Astrocyte of the hippocampus (primary cell): ENCODE measurements at places on chromosomes 13 and 19.
A peak's percentile ranks its signal among the peaks of the same experiment; 100 is the strongest.

DNA sequence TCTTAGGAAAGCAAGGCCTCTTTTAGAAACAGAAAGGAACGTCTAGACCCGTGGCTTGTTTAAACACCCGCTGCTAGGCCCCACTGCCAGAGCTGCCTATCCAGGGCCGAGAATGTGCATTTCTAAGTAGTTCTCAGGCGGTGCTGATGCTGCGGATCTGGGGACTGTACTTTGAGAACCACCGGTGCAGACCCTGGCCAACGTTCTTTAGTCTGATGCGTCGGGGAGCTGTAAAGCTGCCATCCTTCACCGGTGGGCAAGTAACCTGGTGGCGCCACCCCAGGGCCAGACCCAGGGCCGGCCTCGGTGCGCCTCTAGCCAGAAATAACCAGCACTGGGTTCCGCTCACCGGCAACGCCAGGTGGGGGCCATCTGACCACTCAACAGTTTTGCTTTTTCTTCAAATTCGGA, 47.1 kb downstream of the TGDS start:
- DNase-seq, result no peak

- DNase-seq, result no peak
These were observed 11.6 kb downstream of the PNPLA6 start for GRCh38 chr19:7547159-7547558.

DNA sequence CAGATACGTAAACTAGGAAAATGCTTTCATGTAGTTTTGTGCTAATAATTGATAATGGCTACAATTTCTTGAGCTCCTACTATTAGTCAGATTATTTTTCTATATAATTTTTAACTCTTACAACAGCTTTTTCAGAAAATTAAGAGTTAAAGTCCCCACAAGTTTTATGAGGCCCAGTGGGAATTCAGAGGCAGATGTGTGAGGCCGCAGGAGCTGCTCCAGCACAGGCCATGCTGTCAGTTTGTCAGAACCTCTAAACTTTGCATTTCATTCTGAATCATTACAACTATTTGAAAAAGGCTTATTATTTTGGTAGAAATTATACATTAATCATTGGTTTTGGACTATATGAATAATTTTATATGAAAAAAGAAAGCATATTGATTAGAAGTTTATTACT, 370.8 kb downstream of the MYO16 start:
- DNase-seq, result no peak

DNA sequence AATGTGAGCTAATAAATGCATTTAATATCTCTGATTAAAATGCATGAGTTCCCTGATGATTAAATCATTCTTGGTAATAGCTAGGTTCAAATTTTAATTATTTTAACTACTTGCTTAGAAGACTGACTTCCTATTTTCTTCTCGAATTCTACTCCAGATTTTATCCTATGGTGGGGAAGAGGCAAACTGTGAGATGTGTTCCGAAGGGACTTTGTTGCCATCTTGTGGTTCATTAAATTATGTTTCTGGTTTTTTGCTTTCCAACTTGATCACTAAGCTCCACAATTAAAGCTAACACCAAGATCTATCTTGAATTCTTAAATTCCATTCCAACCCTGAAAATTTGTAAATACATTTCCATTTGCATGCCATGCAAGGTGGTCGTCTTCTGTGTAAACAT, 538.4 kb upstream of the PCDH20 start:
- peak; percentile 59 for DNase-seq

DNA sequence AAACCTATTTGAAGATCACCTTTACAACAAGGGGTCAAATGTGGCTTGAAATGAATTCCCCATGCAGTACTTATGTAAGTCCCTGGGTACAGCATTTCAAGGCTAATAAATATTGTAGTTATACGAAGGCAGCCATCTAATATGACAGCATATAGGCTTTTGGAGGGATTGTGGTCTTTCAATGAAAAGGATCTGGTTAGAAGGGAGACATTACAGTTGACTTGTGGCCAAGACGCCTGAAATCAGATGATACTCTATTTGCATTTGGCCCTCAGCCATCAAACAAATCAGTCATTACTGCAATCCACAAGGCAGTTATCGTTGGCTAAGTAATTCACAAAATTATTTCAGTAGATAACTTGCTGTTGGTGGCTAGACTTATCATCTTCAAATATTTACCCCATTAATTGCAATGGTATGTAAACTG, 242.7 kb downstream of the DCLK1 start:
- peak; percentile 20 for DNase-seq

- no peak for DNase-seq
These were observed 5.3 kb upstream of the NRTN start for GRCh38 chr19:5799247-5800241.

- no peak for DNase-seq
These were observed 28.3 kb upstream of the PCDH9 start for GRCh38 chr13:67258482-67258881.

DNA sequence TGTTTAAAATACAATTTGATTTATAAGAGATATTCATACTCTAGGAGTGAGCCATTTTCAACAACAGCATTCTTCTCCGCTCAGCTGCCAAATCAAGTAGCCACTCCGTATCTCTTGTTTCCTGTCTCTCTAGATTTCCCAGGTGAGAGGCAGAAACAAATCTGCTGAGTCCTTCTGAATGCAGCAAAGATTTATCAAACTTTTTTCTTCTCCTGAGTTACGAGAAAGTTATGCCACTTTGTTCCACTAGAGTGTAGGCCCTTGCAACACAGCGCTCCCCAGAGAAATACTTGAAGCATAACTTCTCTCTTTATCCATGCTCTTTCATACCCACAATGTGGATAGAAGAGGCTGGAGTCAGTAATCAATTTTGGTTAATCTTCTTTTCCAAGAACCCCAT, 1960.8 kb downstream of the OLFM4 start:
- DNase-seq, result no peak

- no peak for DNase-seq
These were observed 50.3 kb upstream of the GPI start for GRCh38 chr19:34314437-34315313.

DNA sequence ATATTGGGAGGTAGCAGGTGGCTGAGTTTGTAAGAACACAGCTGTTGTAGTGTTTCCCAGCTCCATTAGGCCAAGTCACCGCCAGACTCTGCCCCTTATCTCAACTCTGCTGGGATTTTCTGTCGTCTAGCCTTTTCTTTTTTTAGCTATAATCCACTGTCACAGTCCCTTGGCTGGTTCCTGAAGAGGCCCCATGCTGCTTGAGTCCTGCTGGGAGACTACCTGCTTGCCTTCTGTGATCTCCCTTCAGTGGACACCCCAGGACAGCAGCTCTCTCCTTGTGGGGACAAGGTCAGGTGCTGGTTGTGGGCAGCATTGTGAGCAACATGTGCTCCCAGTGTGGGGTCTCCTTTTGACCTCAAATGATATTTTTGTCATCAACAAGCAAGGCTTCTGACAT, 195.0 kb upstream of the ATXN8OS start:
- no peak for DNase-seq

DNA sequence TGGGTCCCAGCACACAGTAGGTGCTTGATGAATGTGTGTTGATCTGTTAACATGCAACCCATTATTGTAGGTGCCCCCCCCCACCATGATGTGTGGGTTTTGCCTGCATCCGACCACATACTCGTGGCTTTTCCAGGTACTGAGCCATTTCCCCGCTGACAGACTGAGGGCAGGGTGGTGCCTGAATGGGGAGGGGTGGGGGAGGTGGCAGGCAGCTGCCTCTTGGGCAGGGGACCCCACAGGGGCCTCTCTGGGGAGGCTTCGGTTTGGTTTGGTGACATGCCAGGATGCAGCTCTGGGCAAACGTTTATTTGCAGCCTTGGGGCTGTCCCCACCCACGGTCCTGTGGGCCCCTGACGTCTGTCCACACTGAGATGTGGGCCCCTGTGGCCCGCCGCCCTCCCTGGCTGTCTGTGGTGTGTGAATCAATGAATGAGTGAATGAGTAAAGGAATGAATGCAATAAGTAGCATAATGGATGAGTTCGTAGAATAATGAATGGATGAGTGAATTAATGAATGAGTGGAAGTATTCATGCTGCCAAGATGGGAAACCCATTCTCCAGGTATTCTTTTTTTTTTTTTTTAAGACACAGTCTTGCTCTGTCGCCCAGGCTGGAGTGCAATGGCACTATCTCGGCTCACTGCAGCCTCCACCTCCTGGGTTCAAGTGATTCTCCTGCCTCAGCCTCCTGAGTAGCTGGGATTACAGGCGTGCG, 9.0 kb upstream of the JUND start:
- no peak for DNase-seq

DNA sequence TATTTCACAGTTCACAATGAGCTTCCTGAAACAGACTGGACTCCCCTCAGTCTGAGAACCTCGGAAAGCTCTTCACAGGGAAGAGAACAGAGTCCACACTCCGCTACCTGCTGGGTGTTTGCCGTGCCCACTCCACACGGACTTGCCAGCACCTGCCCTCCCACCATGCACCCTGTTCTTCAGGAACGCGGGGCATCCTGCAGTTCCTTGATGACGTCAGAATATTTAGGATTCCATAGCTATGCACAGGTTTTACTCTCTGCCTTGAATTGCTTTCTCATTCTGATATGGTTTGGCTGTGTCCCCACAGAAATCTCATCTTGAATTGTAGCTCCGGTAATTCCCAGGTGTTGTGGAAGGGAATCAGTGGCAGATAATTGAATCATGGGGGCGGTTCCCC, 74.4 kb upstream of the FARP1 start:
- DNase-seq, result peak; percentile 10

- DNase-seq, result peak; percentile 41
These were observed 551 bp downstream of the FZR1 start for GRCh38 chr19:3506384-3507340.

DNA sequence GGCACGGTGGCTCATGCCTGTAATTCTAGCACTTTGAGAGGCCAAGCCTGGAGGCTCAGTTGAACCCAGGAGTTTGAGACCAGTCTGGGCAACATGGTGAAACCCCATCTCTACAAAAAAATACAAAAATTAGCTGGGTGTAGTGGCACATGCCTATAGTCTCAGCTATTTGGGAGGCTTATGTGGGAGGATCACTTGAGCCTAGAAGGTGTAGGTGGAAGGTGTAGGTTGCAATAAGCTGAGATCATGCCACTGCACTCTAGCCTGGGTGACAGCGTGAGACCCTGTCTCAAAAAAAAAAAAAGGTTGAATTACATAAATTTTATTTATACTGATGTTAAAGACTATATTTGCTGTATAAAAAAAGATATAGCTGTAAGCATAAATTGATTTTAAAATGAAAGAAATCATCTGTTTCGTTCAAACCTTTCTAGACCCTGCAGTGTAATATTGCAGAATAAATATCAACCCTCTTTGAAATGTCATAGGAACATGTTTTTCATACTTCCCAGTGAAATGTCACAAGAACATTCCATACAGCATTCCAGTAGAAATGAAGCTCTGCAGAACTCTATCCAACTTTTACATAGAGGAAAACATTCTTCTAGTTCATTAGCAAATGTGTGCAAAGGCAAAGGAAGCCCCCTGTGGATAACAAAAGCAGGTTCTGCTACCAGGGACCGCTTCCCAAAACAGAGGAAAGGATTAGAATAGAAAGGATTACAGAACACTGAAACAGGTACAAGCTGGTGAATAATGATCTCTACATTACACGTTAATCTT, 76.0 kb downstream of the CAB39L start:
- DNase-seq, result peak; percentile 43

DNA sequence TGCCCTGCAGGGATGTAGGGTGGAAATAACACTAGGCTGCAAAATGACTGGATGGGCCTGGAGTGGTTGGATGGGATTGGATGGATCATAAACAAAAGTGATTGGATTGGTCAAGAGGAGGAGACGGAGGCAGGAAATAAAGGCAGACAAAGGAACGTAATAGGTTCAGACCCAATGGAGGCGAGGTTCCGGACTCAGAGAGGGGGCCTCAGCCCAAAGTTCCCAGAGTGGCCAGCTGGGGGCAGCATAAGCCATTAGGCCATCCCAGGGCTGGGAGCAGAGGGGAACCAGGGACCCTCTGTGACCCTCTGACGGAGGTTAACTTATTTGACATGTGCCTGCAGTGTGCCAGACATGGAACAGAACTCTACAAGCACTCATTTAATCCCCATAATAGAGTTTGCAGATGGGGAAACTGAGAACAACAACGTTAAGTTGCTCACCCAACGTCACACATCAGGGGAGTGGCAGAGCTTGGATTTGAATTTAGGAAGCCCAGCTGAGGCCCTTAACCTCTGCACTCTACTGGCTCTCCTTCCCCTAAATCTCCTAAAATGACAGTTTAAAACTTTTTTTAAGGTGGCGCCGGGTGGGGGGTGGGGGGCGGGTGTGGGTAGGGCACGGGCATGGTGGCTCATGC, 15.3 kb upstream of the MAP1S start:
- DNase-seq, result no peak

- no peak for DNase-seq
These were observed 74.7 kb upstream of the TSHZ3 start for GRCh38 chr19:31423896-31424295.

- peak; percentile 32 for DNase-seq
These were observed 37.3 kb downstream of the TNFSF13B start for GRCh38 chr13:108306860-108307259.

GRCh38 chr13:48304143-48304876, 759 bp downstream of the RB1 start:
- peak; percentile 68 for DNase-seq

GRCh38 chr19:5448374-5448773, 6.8 kb upstream of the ZNRF4 start:
- DNase-seq, result no peak

DNA sequence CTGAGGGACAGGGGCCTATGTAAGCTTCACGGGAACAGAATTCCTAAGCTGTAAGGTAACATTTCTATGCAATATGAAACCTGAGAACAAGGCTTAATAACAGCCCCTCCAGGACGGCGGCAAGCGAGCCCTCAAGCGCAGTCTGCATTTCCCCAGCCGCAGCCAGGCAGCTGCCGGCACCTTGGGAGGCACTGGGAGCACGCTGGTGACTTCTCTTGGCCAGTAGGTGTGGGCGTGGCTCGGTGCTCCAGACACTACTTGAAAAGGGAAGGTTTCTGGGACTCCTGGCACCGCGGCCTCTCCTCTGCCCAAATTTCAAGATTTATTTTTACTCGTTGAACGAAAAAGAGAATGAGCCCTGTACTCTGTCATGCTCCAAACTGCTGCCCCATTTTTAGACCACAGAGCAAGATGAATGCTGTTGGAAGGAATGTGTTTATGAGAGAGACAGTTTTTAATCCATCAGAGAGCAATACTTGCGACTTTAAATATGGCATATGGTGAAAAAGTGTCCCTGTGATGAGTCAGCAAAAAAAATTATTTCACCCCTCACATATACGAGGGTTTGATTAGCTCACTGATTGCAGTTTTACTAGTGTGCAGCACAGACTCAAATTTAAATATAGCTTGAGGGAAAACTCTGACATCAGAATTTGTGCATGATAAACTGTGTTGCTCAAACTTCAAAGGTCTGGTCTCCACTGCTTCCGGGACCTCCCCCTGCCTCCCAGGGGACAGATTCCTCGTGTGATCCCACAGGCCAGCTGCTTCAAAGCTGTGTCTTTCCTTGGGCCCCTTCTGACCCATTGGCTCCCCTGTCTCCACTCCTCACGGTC, 81.2 kb downstream of the COL4A2 start:
- DNase-seq, result peak; percentile 44

GRCh38 chr19:8334458-8335342, 8.4 kb downstream of the KANK3 start:
- peak; percentile 86 for DNase-seq
